ENCODE measurements at places on chromosomes 16 and 17.
A peak's percentile ranks its signal among the peaks of the same experiment; 100 is the strongest.

GRCh38 chr17:41695954-41696757 lies 7.5 kb downstream of the EIF1 start:
- DNase-seq: peak; percentile 46

GRCh38 chr17:27519550-27519949 lies 63.3 kb downstream of the KSR1 start:
- DNase-seq: no peak

DNA sequence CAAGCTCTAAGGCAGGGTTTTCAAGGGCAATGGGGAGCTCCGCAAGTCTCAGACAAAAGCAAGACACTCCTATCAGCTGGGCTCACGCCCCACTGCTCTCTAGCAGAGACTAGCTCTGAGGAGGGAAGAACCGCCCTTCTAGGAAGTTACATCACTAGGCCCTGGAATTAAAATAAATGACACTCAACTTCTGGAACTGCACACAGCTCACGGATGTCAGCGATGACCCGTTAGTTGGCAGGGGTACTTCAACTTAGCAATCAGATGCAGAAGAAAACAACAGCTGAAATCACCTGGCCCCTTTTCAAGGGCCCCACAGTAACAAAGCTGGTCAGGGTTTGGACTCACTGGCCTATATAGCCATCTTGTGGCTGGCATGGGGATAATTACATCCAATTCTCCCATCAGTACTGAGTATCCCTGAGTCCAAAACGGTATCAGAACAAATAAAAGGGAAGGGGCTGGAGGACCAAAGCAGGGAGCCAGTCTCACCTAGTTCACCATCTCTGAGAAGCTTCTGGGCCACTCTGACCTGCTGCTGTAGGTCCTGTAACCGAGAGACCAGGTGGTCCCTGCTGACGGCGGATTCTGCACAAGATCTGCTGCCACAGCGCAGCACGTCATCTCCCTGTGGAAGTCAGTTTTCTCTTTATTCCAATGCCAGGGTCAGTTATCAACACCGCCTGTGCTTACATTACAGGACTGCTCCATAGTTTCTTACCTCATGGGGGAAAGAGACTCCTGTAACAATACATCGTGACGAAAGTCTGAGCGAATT lies 22.2 kb downstream of the SERPINF1 start:
- no peak for DNase-seq

GRCh38 chr16:31087971-31088370 lies 772 bp downstream of the PRSS53 start:
- DNase-seq: no peak

DNA sequence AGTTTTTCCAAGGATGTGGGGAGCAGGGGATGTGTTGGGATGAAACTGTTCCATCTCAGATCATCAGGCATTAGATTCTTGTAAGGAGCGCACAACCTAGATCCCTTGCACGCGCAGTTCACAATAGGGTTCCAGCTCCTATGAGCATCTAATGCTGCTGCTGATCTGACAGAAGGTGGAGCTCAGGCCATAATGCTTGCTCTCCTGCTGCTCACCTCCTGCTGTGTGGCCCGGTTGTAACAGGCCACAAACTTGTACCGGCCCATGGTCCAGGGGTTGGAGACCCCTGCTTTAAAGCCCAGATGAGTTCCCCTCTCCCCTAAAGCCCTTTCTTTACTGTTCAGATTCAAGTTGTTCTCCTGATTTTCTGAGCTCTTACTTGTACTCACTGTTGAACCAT lies 44.8 kb downstream of the RNF135 start:
- DNase-seq: no peak

DNA sequence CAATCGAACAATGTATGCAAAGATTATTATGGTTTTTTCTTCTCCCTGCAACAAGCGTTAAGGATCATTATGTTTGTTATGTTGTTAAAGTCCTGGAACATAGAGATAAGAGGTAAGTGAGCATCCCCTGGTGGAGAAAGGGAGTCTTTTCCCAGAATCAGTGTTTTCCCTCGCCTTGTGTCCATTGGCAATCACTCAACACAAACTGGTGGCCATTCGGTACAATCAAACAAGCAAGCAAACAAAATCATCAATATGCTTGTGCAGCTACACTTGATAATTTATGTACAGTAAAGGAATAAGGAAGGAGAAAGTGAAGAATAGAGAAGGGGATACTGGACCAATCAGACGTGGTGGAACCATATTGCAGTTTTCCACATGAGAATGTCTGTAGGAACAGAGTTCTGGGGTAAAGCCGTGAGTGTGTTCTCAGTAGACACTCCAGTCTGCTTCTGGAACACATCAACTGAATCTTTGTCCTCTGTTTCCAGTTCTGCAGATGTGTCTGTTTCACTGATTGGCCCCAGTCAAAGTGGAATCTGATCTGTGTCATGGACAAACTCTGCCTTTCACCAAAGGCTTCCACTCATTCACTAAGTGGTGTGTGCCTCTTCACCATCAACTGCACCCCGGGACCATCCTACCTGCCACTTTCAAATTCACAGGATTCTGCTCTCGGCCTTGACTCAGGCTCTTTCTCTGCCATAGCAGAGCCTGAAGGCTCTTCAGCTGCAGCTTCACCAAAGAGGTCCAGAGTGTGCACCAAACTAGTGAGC lies 169.5 kb downstream of the AHSP start:
- DNase-seq: no peak

- DNase-seq: no peak
Observed at GRCh38 chr17:29060475-29060874, 17.5 kb downstream of the PIPOX start.

DNA sequence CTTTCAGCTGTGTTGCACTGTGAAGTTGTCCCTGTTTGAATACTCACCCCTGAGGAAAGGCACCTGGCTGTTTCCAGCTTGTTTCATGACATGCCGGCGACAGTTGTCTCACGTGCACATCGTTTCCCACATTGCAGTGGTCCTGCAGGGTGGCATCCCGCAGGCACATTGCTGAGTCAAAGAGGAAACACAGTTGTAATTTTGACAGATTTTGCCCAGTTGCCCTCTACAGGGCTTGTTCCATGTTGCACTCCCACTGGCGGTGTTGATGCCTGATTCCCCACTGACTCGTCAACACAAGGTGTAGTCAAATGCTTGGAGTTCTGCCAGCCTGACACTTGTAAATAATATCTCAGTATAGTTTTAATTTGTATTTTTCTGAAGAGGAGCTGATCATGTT lies 23.8 kb downstream of the EPN2 start:
- no peak for DNase-seq

- no peak for DNase-seq
Observed at GRCh38 chr17:43068570-43069367, 43.7 kb downstream of the RND2 start.
